Progenitor cell of endocrine pancreas (in vitro differentiated cells): ENCODE measurements at places on chromosomes 11 and 22.

GRCh38 chr11:26344647-26345046, 12.7 kb downstream of the ANO3 start:
- no peak for DNase-seq

DNA sequence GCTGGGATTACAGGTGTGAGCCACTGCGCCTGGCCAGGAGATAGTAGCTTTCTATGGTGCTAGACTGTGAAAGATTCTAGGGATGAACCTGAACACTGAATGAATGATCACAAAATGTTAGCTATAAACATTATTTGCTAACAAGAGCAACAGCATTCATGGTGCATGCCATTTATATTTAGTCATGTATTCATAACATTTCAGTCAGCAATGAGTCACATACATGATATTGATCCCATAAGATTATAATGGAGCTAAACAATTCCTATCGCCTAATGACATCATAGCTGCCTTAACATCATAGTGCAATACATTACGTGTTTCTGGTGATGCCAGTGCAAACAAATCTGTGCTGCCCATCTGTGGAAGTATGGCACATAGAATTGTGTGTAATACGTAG, 164.1 kb downstream of the ARHGAP42 start:
- no peak for DNase-seq

DNA sequence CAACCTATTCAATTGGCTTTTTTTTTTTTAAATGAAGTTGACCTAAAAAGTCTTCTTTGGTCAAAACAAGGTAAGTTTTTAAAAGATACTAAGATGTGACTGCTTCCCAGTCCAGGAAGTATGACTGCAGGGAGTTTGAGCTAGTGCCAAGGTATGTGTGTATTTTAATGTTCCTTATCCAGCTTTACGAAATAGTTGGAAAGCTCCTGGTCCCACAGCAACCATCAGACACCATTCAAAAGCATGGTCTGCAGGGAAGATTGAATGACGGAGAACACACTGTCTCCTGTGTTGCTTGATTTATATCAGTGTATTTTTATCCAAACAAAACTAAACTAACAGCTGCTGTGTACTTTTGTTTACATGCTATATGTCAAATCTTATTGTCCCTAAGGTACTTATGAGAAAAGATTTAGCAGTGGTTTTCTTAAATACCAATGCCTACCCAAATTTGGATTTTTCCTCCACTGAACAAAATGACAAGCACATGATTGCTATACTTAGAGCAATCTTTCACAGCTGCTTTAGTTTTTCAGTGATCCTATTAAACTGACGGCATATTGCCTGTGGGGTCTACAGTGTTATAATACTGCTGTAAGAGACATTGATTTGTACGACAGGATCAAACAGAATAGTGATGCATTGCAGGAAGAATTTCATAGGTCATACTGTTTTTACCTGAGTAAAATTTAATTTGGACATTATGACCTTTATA, 122.9 kb downstream of the DCDC1 start:
- DNase-seq, result no peak

DNA sequence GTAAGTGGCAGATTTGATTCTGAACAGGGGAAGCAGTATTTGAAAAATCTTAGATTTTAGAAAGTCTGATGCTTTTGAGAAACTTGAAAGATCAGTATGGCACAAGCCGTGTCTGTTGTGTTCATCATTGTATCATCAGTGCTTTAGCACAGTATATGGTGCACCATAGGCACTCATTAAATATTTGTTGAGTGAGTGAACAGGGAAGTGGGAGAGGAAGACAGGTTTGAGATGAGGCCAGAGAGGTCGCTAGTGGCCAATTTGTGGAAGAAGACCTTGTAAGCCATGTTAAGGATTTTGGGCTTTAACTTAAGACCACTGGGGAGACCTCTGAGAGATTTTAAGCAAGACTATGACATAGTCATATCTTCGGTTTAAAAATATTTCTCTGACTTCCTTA, 12.9 kb downstream of the CHEK1 start:
- no peak for DNase-seq

GRCh38 chr11:36703055-36703404, 105.0 kb upstream of the RAG2 start:
- DNase-seq, result no peak

DNA sequence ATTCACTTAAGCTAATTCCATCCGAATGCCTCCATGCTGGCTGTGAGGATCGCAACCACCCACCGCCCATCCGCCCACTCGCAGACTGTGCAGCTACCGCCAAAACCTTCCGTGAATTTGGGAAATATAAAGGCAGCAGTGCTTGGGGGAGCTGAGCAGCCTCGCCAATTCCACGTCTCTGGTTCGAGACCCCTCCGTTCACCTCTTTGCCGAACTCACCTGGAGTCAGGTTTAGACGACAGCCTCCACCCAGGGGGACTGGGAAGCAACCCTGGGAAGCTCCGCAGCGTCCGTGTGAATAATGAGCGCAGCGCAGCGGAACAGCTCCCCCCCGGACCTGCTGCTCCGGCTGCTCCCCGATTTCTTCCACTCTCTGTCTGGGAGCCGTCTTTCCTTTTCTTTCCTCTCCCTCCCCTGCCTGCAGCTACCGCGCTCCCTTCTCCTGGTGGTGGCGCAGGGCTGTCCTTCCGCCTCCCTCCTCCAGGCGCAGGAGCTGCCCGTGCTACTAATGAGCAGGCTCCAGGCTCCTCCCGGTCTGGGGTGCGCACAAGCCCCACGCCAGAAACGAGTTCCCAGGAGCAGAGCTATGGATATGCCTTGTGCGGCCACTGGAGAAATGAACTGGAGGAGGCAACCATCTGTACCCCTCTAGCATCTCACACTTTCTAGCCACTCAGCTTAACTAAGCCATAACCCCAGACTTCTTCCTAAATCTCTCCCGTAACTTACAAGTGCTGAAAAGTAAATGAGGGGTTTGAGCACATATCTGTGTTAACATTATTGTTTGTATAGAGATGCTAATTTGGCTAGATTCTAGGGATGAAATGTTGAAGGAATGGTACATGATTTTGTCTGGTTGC, 107.3 kb downstream of the XKR3 start:
- DNase-seq, result no peak

DNA sequence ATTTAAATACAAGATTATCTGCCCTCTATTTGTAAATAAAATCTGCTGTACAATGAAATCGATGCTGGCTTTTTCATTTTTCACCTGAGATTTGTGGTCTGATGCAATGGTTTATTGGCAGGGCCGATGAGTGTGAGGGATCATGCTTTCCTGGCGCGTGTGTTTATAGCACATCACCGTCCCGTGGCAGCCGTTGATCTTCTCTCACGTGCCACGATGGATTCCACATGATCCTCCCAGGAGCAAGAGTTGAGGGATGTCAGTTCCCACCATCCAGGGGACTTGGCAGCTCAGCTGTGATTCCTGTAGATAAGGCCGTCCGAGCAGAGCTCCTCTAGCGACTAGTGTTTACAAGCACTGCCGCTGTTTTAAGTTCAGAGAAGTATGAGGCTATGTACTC, 213.7 kb downstream of the TBC1D22A start:
- DNase-seq, result no peak

GRCh38 chr11:128776424-128777284, 82.8 kb downstream of the FLI1 start:
- DNase-seq, result peak; percentile 50
